Stimulated activated CD8-positive, alpha-beta memory T cell treated with anti-CD3 and anti-CD28 coated beads, Interleukin-7, amount 100 ng/mL, for 48 hours (primary cell): ENCODE measurements at places on chromosomes 7 and 10.

GRCh38 chr10:4170633-4171314 is 385.8 kb upstream of the KLF6 start:
- no peak for DNase-seq

DNA sequence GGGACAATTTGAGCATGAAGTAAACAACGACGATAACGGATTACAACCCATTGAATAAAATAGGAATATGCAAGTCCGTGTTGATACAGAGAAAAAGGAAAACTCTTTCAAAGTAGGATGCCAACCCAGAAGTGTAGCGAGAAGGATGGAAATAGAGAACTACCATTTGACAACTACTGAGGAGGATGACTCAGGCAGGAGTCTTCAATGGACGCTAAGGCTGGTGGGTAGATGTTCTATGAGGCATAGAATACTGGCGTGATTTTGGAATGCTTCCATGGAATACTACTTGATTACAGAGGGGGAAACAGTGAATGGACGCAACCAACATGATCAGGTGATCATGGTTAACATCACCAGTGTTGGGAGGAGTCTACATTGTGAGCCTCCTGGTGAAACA is 828 bp upstream of the CFAP70 start:
- no peak for DNase-seq

DNA sequence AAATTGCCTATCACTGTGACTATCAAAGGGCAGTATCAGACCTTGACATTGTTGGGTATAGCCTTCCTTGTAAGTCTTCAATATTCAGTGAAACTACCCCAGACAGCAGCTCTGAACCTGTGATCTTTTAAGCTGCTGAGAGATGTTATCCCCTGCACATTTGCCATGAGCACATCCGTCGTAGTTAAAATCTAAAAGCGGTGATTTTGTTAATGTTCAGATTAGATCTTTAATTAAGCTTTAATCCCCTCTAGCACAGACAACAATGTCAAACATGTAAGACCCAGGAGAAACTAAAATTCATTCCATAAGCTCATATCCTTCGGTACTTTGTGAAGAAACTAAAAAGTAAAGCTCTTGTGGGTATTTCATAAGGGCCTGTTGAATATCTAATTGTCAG is 105.8 kb downstream of the MALRD1 start:
- DNase-seq: no peak

GRCh38 chr10:114173603-114173920 is 441 bp downstream of the CCDC186 start:
- DNase-seq: no peak

GRCh38 chr7:1535701-1536454 is 5.4 kb downstream of the MAFK start:
- no peak for DNase-seq

GRCh38 chr10:79101560-79102497 is 33.1 kb downstream of the ZMIZ1 start:
- DNase-seq: no peak

- no peak for DNase-seq
Measured at GRCh38 chr7:68158686-68159295, 1162.2 kb downstream of the TYW1 start.

DNA sequence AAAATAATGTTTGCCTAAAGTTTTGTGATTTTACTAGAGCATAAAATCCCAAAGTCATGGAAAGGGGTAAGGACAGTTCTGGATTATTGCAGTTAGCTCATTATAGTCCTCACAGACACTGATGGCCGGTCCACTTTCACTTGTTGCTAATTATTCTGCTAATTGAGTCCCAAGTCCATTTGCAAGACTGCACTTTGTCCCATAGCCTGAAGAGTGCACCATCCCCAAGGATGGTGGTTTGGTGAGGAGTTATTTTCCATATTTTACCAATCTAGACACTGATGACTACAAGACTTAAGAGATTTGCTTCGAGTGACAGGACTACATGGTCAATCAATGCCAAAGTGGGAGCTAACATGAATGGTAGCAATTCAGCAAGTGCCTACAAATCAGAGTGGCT is 181.8 kb upstream of the CACNA2D1 start:
- no peak for DNase-seq

DNA sequence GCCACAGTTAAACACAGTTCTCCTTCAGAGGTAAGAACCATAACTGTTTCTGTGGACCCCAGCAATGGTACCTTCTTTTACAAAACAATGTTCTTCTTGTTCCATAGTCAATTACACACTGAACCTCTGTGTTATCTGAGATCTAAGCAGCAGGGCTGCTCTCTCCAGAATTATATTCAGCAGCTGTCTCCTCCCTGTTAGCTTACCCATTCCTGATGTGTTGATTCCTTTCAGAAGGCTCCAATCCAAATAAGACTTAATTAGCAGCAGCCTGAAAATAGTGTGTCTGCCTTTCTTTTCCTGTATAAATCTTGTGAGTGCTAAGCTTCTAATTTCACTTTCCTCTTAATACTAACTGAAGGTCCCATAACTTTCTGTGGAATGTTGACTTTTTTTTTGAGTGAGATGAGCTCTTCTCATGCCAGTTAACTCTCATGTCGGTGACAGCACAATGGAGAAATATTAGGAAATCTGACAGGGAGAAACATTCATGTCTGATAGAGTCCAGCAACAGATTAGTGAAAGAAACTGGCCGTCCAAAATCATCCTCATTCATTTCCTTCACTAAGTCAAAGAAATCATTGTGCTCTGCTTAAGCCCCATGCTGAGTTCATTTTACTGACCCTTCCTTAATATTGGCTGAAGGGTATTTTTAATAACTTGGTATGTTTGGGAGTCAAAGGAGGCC is 226.5 kb downstream of the PRKG1 start:
- DNase-seq: no peak

DNA sequence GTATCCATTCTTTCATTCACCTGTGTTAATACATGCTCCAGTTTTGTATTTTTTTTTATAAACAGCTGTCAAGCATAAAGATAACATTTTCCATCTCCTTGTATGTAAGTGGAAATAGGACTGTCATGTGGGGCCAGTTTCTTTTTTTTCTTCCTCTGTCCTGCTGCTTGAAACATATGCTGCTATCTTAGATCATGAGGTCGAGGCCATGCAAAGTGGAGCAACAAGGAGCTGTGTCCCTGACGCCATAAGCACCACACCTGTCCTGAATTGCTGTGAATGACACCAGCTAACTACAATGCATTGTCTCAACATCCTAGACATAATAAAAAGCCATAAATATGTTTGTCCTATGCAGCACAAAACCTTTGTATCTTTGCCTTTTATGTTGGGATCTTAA is 37.7 kb upstream of the SLC26A4 start:
- no peak for DNase-seq

- DNase-seq: no peak
Measured at GRCh38 chr7:41612386-41612785, 90.5 kb downstream of the INHBA start.

DNA sequence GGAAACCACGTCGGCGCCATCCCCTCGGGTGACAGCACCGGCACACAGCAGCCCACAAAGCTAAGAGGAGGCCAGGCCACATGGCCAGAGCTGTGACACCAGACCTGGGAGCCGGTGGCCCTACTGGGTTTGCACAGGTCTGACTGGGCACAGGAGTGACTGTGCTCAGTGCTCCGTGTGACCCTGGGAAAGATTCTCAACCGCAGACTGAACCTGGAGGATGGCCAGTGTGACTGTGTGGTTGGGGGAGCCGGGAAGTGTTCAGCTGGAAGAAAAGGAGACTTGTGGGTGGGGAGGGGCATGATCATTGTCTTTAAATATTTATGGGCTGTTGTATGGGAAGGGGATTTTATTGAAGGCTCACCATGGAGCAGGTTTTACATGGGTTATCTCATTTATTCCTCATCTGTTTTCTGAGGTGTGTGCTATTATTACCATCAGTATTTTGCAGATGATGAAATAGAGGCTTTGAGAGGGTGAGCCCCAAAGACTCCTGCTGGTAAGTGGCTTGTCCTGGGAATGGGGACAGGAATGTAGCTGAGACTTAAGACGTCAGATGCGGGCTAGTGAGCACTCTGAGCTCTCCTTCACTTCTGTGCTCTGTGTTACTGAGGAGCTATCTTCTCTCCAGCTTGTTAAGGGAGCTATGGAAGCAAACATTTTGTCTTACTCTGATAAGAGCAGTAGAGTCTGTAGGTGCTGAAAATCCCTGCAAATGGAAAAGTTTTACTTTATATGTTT is 127.5 kb downstream of the TMEM178B start:
- DNase-seq: no peak

DNA sequence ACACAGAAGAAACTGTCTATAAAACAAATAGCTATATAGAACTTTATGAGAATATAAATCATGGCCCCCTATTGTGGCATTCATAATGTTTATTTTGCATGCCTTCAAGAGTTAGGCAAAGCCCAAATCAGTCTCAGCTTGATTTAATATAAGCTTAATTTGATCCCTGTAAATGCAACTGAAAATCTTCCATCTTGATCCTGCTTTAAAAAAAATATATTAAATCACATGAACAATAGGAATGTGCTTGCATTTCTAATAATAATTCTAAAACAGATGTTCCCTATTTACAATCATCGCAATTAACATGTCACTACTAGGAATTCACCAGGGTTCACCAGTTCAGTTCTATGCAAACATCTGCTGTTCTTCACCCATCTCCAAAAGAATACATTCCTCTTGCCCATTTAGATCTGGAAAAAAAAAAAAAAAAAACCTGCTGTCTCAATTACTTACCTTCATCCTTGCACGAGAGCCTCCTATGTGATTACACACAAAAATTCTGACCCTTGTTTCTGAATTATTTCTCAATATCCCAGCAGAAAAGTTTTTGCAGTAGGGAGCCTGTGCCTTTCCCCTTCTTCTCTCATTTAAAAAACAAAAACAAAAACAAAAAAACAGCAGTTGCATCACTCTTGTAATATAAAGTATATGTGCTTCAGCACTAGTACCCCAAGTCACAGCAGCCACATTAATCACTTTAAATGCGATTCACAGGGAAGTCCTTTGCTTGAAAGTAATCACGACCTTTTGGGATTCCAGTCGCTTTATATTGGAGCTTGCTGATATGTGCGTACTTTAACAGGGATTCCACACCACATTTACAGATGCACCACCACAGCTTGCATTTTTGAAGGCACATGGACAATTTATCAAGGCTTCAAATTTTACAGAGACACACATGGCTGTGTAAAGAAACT is 194.8 kb upstream of the KMT2E start:
- DNase-seq: no peak

DNA sequence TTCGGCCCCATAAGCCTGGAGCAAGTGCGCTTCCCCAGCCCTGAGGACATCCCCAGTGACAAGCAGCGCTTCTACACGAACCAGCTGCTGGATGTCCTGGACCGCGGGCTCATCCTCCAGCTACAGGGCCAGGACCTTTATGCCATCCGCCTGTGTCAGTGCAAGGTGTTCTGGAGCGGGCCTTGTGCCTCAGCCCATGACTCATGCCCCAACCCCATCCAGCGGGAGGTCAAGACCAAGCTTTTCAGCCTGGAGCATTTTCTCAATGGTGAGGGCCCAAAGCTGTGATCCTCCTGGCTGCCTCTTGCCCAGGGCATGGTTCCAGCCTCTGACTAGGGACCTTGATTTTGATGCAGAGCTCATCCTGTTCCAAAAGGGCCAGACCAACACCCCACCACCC is 10.1 kb downstream of the IRF5 start:
- DNase-seq: no peak

DNA sequence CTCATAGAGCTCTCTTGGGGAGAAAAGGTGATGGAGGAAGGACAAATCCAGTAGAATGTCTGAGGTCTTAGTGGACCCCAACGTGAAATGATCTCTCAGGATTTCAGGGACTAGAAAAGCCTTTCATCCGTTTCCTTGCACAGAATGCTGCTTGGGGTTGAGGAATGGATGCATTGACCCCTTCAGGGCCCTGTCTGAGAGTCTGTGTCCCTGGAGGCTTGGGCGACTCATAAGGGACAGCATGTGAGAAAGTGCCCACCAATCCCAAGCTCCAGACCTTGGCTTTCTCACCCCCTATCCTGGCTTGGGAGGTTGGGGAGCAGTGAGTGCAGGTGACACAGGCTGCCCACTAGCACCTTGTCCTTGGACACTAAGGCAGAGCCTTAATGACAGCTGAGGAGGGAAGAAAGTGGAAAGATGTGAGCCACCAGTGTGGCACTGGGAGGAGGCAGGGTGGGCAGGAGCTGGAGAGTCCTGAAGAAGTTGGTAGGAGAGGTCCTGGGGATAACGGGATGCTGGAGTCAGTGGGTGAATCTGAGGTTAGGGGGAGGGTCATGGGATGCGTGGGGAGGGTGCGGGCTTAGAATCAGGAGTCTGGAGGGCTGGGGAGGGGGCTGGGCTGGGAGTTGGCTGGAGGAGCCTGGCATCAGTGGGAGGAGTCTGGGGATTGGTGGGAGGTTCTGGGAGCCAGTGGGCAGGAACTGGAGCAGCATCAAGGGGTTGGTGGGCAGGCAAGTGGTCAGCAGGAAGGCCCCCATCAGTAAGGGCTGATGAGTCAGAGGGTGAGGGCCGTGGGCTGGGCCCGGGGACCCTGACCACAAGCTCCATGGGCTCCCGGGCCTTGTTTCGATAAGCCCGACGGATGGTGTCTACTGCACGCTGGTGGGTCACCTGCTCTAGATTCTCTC is 8.6 kb downstream of the LZTS2 start:
- no peak for DNase-seq

GRCh38 chr10:11363497-11363896 is 248.0 kb downstream of the USP6NL start:
- DNase-seq: no peak

- DNase-seq: no peak
Measured at GRCh38 chr7:139749545-139749944, 28.3 kb downstream of the HIPK2 start.

- peak; percentile 25 for DNase-seq
Measured at GRCh38 chr7:129169171-129169671, 19.2 kb upstream of the SMO start.

DNA sequence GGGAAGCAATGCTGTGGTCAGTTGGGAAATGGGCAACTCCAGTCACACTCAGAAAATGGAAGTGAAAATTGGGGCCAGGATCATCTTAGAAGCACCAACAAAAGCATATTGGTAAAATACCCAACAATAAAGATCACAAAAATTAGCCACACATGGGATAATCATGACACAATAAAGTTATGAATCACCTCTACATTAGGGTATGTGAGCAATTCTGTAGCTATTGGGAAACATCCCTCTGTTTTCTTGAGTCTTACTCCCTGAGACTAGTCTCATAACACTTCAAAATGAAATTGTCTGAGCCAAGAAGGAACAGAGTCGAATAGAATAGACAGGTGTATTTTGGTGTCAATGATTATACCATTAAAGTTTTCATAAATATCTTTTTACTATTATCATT is 178.3 kb downstream of the DYNC1I1 start:
- DNase-seq: no peak
